ENCODE measurements at places on chromosomes 7 and 10.

GRCh38 chr7:150901160-150902035, 49.1 kb downstream of the AOC1 start:
- DNase-seq, result peak; percentile 53

DNA sequence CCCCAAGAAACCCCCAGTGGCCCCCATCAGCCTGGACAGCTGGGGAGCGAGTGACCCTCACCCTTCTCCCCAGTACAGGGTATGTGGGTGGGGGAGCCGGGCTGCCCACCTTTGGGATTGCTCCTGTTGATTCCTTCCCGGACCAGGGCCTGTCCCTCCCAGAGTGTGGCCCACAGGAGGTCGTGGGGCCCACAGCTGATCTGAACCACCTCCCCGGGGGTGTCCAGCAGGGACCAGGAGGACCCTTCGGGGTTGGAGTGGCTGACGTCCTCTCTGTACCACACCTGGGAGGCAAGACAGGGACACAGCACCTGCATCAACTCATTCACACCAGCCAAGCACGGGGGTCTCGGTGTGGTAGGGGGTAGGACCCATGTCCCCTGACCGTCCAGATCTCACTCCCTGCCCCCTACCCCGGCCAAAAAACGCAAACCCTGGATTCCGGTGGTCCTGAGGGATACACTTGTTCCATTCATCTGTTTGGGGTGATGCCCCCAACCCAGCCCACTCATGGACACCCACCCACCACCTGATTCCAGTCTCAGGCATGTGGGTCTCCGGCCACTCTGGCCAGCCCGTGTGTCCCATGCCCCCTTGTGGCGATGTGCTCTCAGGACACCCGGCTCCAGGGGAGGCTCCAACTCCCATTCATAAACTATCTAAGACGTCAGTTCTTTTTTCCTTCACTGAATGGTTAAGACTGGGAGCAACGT, 10.9 kb downstream of the TECPR1 start:
- DNase-seq, result peak; percentile 74

DNA sequence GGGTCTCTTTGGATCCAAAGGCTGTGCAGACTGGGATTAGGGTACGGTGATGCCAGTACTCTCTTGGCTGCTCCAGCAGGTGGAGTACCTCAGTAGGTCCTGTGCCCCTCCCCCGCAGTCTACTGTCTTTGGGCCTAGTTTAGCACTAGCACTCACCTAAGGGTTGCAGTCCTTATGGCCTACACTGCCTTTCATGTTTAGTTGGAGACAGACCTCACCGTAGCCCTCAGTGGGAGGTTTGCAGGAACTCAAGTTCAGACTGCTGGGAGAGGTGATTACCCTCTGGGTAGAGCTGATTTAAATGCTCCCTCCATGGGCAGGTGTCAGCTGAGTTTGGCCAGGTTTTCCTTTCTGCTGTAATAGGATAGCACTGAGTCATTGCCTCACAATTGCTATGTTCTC, 210.8 kb upstream of the TMEM196 start:
- no peak for DNase-seq

- DNase-seq, result no peak
These were observed 37.4 kb downstream of the GRID1 start for GRCh38 chr10:86329093-86329710.

- no peak for DNase-seq
These were observed 52.6 kb downstream of the ADCY1 start for GRCh38 chr7:45626441-45627430.

DNA sequence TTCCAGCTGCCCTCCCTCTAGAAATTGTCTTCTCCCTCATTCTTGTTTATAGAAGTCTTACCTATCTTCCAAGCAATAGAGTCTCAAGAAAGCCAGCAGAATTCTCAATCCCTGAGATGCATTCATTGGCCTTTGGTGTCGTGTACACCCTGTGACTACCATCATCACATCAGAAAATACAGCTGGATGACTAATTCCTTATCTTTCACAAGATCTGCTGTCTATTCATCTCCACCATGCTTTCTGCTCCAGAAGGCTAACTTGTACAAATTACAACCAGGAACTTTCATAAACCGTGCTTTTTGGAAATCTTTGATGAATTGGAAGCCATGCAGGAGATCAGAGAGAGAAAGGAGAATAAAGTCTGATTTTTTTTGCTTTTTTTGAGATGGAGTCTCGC, 1062.9 kb upstream of the GHITM start:
- DNase-seq, result no peak

DNA sequence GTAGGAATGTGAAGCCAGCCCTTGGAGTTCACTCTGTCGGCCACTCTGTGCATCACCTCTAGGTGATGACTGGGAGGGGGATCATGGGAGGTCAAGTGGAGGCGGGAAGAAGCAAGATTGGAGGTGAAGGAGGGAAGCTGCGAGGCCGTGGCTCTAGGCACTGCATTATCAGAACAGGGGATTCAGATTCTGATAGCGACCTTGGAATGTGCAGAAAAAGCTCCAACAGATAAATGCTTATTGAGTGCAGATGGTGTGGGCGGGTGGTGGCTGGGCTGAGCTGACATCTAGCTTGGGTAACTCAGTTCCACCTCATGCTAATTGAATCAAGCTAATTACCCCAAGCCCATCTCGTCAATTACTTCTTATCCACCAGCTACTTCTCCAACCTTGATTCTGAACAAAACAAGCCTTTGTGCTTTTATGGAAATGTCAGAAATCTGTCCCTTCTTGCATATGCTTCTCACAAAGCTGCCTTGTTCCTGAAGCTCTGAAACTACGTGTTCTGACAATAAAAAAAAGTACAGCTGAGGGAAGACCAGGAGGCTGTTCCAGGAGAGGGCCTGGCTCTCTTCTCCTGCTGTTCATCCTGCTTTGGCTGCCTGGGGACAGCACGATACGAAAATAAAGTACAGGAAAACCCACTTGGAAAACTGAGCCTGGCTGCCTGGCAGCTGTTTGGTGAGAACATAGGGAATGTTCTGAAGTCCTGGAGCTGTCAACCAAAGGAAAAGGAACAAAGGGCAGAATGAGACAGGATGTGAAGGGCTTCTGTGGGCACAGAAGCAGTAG, 27.5 kb downstream of the STRA8 start:
- no peak for DNase-seq

- DNase-seq, result no peak
These were observed 12.8 kb downstream of the LBX1 start for GRCh38 chr10:101216207-101217043.

DNA sequence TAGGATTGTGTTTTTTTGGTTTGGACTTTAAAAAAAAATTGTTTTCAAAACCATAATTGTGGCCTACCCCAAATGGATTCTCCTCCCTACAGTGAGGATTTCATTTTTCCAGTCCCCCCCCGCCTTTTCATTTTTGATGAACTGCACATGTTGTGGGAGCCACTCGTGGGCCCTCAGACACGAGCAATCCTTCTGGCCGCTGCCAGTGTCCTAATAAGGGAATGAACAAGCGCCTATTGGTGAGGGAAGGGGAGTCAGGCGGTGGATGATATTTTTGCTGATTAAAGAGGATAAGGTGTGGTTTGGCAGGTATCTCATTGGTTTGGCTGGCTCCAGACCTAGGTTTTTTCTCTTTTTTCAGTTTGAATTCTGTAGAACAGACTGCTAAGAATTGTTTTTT, 78.7 kb upstream of the AGBL3 start:
- DNase-seq, result no peak

- no peak for DNase-seq
These were observed 858.5 kb downstream of the KCNMA1 start for GRCh38 chr10:76778914-76779795.

DNA sequence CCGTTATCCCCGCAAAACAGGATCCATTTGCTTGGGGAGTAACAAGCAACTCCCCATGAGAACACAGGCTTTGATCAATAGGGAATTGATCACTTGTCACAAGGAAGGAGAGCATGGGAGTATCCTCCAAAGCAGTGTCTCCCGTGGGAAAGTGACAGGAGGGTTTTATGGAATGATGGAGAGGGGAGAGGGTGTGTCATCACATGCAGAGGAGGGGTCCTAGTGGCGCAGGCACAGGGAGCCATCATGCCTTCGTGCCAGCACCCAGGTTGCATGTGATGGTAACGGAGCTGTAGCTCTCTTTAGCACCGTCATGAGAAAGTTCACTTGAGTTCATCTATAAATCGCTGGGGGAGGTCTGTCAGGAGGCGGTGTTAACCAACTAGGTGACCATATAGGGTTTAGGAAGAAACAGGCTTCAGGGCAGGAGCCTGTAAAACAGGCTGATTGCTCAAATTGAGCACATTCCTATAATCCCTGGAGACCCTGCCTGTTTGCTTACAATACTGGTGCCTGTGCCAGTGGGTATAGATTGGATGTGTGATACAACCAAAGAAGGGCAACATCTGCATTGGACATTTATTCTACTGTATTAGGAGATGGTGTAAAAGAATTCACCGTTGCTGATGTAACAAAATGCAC, 428.5 kb downstream of the GALNT17 start:
- no peak for DNase-seq

- DNase-seq, result no peak
These were observed 6.1 kb upstream of the ANKRD2 start for GRCh38 chr10:97566336-97566996.

- no peak for DNase-seq
These were observed 317.5 kb downstream of the ANKRD30A start for GRCh38 chr10:37442882-37443281.

GRCh38 chr10:107517811-107518210, 353.3 kb upstream of the SORCS1 start:
- DNase-seq, result no peak

- DNase-seq, result peak; percentile 53
These were observed 4.3 kb downstream of the LRRC20 start for GRCh38 chr10:70378122-70378521.

DNA sequence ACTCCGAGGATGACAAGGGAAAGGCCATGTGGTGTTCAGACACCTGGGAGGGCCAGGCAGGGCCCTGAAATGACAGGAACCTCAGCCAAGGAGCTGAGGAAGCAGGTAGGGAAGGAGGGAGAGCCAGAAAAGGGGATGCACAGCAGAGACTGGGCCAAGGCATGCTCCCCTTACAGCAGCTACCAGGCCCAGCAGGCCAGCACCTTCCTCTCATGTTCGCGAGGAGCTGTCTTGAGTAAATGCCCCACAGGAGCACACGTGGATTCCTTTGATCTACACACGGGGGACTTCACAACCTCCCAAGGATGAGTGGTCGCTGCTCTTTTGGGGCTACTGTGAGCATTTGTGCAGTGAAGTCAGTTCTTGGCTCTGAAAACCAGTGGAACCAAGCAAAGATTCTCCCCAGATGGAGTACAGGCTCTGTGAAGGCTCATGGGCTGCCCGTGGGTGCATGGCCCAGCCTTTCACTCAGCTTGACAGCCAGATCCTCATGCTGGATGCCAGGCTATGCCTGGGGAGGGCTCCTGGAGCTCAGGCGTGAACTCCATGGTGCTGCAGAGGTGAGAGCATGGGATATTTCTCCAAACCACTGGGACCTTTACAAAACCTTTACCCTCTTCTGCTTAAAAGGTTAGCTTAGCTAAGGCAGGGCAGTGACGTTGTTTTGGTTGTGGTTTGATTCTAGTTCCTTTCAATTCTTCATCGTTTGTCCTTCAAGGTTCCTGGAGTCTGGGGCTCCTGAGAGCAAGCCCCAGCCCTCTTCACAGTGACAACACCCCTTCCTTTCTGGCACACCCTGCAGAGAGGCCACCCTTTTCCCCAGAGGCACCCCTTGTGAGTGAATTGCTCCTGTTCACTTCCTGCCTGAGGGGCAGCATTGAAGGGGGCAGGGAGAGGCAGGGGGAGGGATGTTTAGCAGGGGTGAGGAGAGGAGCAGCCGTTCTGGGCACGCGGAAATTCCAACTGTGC, 74.2 kb upstream of the ZPBP start:
- DNase-seq, result no peak

DNA sequence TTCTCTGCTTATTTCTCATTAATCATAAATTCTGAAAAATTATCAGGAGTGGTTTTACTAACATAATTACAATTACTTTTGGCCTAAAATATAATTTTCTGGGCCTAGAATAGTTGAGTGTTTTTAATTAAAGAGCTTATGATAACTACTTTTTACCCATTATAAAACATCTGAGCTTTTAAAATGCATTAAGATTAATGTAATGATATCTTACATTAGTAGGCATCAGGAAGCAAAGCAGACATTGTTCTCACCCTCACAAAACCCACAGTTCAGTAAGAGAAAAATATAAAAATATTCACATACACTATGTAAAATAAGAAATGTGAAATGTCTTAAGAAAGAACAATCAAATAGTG, 443.7 kb upstream of the SEMA3A start:
- no peak for DNase-seq

DNA sequence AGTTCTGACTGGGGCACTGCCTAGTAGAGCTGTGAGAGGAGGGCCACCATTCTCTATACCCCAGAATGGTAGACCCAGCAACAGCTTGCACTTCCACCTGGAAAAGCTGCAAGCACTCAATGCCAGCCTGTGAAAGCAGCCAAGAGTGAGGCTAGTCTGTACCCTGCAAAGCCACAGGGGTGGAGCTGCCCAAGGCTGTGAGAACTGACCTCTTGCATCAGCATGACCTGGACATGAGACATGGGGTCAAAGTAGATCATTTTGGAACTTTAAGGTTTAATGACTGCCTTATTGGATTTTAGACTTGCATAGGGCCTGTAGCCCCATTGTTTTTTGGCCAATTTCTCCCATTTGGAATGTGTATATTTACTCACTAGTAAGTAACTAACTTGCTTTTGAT, 206.3 kb downstream of the TPK1 start:
- no peak for DNase-seq

- DNase-seq, result no peak
These were observed 21.3 kb downstream of the MKX start for GRCh38 chr10:27724287-27724686.

DNA sequence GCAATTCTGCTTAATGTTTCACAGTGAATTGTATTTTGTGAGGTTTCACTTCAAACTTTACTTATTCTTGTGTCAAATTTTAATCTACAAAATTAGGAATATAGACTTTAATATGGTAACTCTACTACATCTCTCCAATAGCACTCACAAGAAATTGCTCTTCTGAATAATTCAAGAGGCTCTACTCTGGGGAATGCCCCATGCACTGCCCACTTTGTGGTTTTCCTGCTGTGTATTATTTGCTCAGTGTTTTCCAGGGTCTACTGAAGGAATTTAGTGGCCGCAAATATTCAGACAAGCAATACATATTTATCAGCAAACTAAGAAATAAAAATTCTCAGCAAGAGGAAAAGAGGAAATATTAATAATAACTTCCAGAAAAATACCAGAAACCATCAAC, 611.4 kb downstream of the TNS3 start:
- DNase-seq, result no peak

DNA sequence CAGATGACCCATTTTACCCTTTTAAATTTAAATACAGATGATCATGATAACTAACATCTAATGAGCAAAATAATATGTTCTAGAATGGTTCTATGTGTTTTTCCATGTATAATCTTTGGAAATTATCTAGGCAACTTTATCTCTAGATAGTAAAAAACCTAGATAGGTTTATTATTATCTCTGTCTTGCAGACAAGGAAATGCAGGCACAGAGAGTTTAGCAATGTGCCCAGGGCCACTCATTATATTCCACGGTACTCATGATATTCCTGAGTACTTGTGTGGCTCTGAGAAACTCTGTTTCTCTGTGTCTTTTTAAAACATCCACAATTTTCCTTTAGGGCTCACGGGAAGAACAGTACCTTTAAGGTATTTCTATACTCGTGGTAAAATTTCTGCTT, 26.4 kb upstream of the SNX13 start:
- DNase-seq, result no peak

Data from body of pancreas (tissue), 4 donors.